ENCODE measurements at places on chromosomes 12 and 14.

GRCh38 chr12:54419088-54419887, at the start of gene ITGA5:
ITGA5 (minus strand) TSS chr12:54419266; CDS start chr12:54419198, 68 bp downstream.
- DNase-seq, result peak; percentile 90

DNA sequence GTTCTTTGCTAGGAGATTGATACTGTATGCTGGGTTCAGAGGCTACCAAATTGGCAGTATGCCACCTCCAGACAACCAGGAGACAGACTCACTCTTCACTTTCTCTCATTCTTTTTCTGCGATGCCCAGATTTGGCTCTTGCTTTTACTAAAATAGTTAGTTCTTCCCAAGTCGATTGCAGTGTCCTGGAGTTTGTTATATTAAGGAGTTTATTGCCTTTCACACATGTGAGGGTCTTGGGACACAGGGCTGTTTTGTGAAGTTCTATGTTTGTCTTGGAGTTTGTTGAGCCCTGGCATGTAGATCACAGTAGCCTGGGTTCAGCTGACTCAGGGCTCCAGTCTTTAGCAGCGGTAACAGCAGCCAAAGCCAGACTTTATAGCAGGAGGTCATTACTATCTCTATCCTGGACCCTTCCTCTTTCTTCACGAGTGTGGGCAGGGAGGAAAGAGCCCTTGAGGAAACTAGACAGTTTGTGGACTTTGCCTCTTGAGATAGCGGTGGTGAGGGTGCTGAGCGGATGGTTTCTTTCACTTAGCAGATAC, 1.6 kb downstream of the MLEC start:
- no peak for DNase-seq

DNA sequence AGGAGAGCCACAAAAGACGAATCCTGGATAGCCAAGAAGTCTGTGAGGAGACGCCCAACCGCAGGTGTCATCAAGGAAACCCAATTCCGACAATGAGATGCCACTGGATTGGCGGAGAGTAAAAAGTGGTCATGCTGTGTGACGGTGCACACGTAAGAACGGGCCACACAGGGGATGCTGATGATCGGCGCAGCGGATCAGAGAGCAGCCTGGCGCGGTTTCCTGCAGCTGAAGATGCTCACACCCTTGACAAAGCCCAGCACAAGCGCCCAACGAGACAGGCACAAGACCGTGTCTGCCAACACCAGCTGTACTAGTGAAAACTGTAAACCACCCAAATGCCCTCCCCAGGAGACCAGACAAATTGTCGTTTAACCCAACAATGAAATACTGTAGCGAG, 55.8 kb downstream of the CCDC85C start:
- no peak for DNase-seq

GRCh38 chr12:94760786-94761185, 110.4 kb upstream of the TMCC3 start:
- no peak for DNase-seq

DNA sequence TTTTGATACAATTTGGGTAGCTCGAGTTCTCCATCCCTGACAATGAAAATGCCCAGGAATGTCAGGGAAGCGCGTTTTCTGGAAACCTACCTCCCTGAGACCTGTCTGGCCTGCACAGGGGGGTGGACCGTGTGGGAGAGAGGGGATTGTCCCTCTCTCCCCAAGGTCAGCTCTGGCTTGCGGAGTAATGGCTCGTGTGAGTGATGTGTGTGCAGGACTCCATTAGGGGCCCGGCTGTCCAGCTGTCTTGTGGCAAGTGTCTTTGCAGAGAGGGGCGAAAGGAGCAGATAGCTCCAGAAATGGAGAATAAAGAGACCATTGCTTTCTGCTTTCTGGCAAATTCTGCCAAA, 215.3 kb downstream of the CHST11 start:
- no peak for DNase-seq

- peak; percentile 81 for DNase-seq
Measured at GRCh38 chr14:75050852-75051555, at the start of gene MLH3. MLH3 (minus strand) TSS chr14:75051467; CDS start chr14:75049655, 1,812 bp downstream.

DNA sequence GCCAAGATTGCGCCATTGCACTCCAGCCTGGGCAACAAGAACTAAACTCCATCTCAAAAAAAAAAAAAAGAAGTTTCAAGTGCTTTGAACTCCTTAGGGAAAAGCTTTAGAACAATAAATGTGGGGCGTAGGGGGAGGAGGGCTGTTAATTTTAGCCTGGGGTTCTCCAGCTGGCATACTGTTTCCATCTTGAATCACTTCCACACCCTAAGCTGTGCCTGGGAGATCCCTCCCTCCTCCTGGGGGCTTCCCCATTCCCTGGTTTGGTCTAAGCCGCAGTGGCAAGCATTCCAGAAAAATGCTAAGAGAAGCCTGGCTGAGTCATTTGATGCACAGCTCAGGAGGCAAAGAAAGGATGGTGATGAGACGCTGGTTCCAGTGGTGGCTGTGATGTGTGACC, 2.3 kb upstream of the ZNF384 start:
- DNase-seq, result no peak

DNA sequence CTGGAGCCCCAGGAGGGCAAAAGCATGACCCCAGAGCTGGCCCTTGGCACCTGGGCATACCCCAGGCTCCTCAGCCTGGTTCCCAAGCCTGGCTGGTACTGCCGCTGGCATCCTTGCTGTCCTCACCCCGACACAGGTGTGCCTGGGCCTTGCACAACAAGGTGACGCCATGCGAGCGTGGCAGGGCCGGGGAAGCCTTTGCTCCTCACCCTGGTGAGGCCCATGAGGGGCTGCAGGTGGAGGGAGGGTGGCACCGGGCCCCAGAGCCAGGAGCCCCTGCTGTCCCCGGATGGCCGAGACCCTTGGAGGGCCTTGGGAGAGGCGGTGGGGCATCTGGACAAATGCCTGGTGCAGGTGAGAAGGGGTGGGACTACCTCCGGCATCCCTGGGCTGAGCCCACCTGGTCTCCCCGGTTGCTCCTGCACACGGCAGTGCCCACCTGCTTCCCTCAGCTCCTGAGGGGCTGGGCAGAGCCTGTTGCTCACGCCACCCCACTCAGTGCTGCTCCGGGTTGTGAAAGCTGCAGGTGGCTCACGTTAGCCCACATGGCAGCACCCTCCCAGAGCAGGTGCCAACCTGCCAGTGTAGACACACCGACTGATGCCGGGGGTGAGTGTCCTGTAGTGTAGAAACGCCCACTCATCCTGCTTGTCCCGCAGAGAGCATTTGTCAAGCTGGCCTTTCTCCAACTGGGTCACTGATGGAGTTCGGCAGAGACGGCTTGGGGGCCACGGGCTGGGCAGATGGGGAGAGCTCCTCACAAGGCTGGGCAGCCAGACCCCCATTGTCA, 24.6 kb upstream of the KIF26A start:
- DNase-seq, result no peak

DNA sequence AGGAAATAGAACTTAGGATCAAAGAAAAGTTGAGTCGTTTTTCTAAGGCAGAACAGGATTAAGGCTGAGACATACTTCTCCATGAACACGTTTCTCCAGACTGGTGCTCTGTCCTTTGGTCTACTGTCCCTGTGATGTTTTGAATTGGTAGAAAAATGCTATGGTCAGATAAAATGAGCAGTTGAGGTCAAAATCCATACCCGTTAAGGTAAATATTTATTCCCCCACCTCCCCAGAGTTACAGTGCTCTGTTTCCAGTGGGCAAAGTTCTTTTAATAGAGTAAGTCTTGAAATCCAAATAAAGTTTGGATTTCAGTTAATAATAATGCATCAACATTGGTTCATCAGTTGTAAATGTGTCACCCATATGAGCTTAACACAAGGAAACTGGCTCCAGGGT, 74.5 kb downstream of the PTHLH start:
- DNase-seq, result no peak

- DNase-seq, result no peak
Measured at GRCh38 chr12:114920771-114921554, 237.0 kb upstream of the TBX3 start.

DNA sequence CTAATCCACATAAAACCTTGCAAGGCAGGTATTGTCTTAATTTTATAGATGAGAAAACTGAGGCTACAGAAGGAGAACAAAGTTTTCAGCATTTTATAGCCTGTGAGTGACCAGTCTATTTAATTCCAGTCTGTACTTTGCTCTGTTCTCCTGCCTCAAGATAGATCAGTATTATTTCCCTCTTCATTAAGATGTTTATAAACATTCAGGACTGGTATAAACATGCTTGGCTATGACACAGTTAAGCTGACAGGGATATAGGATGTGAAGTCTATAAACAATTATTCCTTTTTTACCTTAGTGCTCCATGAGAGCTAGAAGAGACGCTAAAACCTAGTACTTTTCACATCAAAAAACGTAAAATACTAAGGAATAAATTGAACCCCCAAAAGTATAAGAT, 287.3 kb downstream of the RAD51B start:
- DNase-seq, result no peak

All from coronary artery (tissue), 2 donors.